ENCODE measurements at places on chromosomes 11 and 22. TPM values are rescaled to one million over a fixed set of nuclear protein-coding genes. Genes with fewer than 3 reads are reported as not detected.

Gene MMP8
- not detected for total RNA-seq

Gene OR52I1
- not detected for total RNA-seq

Gene APOBEC3G
- total RNA-seq = not detected

Gene SHANK2
- total RNA-seq = 6.6 TPM

Gene MOV10L1
- not detected for total RNA-seq

Gene MS4A4E
- not detected for total RNA-seq

Gene SLC29A2
- 4.9 TPM for total RNA-seq

Gene NPAS4
- total RNA-seq = not detected

Gene GPR83
- total RNA-seq = 0.22 TPM

Gene FGF19
- not detected for total RNA-seq

Gene ARHGAP8
- 1.9 TPM for total RNA-seq

Gene SLC5A1
- not detected for total RNA-seq

Gene TPCN2
- total RNA-seq = 9.1 TPM

Gene SF1
- total RNA-seq = 173 TPM

Gene GTSE1
- 32.4 TPM for total RNA-seq

Gene EWSR1
- total RNA-seq = 229 TPM

Gene GLYATL1
- total RNA-seq = not detected
